B cell (primary cell): ENCODE measurements at places on chromosomes 4 and X.

DNA sequence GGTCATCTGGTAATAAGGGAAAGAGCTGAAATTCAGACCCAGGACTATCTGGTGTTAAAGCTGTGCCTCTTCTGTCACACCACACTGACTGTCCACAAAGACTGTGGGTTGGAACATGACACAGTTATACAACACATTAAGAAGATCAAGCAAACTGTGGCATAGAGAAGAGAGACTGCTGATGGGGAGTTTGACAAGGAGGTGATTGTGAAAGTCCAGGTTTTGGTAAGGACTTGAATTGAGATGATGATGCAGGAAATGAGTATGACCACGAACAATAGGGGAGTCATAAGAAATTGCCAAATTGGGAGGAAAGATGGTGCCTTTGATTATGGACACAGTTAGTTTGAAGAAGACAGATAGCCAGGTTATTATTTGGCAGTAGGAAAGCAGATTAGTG lies 163.4 kb downstream of the PDGFRA start:
- no peak for DNase-seq

DNA sequence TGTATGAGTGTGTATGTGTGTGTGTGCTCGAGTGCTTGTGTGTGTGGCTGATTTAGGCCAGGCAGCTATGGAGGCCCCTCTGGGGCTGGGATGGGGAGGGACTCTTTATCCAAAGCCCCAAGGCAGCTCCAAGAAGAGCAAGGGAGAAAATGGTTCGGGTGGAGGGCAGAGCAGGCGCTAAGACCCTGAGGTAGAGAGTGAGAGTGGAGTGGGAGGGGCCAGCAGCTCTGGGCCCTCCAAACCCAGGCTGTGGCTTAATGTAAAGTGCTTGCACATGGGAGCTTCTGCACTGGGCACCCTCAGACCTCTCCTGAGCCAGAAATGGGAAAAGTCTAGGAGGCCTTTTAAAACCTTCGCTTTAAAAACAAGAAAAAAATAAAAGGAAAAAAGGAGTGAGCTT lies 233.5 kb upstream of the PSAPL1 start:
- DNase-seq, result no peak

GRCh38 chr4:24260923-24261564 lies 323.3 kb downstream of the DHX15 start:
- DNase-seq, result no peak

- DNase-seq, result no peak
Measured at GRCh38 chrX:29422034-29422433, 793.3 kb upstream of the MAGEB2 start.

- DNase-seq, result no peak
Measured at GRCh38 chr4:10461850-10462400, 4.7 kb upstream of the ZNF518B start.

DNA sequence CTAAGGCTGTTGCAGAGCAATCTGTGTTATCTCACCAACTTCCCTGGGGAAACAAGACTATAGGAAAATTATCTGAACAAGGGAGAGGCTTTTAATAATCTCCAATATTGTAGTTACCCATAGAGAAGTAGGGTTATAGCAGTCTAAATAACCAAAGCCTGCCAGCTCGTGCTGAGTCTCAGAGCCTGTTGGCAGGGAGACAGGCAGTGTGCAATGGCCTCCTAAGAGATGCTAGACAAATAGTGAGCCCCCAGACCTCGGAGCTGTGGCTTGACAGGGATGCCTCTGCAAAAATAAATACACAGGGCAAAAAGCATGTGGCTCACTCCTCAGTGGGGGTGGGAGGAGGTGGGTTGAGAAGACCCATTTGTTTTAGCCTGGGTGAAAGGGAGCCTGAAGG lies 76.7 kb downstream of the DGKK start:
- DNase-seq, result no peak

GRCh38 chrX:137565921-137566745 lies at the start of gene ZIC3:
TSS of gene ZIC3 (plus strand) at chrX:137566127. CDS start at chrX:137566692, 565 bp downstream.
- no peak for DNase-seq

DNA sequence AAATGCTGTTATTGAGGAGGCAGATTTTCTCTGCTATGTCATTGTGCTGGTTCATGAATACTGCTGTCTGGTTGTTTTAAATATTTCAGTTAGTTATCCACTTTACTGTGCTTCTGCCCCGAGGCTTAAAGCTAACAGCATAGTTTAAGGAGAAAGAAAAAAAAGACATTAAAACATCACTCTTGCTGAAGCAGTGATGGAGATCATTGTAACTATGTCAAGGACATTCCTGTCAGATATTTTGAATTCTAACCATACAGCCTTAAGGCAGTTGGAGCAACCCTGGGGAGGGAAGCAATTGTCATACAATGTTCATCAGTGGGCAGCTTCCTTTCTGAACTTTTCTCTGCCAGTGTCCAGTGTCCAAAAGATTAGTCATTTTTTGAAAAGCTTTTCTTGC lies 199.0 kb upstream of the DDX53 start:
- DNase-seq, result no peak

GRCh38 chr4:10575414-10575813 lies 109.2 kb downstream of the CLNK start:
- no peak for DNase-seq

GRCh38 chrX:13759152-13759718 lies 24.7 kb downstream of the OFD1 start:
- peak; percentile 72 for DNase-seq

GRCh38 chrX:105701310-105702052 lies 120.9 kb upstream of the NRK start:
- no peak for DNase-seq

DNA sequence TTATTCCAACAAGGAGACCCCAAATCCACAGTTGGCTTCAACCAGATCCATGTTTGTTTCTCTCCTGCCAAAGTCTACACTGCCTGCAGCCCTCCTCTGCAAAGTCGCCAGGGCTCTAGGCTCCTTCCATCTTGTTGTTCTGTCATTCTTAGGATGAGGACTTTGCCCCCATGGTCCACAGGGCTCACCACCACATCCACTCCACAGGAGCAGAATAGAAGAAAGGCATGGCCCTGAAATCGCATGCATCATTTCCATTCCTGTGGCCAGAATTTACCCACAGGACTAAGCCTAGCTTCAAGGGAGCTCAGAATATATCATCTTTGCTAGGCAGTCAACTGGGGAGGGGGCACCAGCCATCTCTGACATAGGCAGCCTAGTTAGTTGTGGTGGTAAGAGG lies 254.7 kb downstream of the FBXW7 start:
- DNase-seq, result no peak

DNA sequence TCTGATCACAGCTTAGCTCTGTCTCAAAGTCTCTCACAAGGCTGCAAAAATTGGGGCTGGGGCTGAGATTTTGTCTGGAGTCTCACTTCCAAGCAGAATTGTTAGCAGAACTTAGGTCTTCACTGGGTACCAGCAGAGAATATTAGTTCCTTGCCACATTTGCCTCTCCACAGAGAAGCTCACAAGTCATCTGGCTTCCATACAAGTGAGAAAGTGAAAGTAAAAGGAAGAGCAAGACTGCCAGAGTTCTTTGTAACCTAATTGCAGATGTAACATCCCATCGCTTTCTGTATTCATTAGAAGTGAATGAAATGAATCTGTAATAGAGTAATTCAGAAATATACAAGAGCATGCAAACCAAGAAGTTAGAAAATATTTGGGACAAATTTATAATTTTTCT lies 624.1 kb upstream of the GNPDA2 start:
- no peak for DNase-seq

DNA sequence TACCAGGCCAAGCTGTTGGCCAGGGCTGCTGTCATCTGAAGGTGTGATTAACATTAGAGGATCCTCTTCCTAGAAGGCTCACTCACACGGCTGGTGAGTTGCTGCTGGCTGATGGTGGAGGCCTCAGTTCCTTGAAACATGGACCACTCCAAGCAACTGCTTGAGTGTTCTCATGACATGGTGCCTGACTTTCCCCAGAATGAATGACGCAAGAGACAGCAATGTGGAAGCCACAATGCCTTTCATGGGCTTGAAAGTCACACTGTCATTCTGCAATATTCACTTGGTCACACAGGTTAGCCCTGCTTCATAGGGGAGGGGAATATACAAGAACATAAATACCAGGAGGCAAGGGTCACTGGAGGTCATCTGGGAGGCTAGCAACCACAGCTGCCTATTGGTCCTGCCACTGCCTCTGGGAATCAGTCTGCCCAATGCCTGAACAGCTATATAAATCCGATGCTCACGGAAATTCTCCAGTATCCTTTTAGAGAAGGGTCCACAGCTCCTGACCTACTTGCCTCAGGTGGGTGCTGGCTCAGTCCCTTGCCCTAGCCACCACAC lies 97.1 kb upstream of the MAML3 start:
- no peak for DNase-seq

DNA sequence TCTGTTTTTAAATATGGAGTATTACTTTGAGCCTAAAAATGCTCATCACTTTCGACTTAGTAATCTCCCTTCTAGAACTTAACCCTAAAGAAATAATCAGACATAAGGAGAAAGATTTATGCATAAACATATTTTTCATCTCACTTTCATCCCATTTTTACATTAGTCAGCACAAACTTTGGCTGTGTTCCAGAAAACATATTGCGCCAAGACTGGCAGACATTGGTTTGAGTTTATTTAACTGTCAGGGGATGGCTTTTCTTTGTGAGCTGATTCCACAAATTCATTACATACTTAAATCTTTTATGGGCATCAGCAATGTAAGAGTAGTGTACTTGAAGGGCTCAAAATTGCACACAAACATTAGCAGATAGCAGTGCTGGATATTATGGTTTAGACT lies 23.7 kb downstream of the MAOA start:
- DNase-seq, result no peak

GRCh38 chrX:132704769-132705168 lies 215.9 kb upstream of the MBNL3 start:
- no peak for DNase-seq

DNA sequence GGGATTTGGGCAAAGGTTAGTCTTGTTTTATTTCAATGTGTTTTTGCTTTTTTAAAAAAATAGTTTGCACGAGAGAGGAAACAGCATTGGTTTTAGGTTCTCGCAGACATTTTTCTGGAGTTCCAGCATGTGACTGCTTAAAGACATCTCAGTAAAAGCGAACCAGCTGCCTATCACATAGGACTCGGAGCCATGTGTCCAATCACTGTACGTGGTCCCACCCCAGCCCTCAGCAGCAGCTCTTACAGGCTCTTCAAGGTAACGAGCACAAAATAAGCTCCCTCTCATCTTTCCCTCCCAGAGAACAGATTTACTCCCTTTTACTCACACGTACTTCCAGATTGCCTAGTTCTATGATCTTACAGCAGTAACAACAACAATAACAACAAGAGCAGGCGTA lies 68.7 kb downstream of the MCF2 start:
- no peak for DNase-seq

DNA sequence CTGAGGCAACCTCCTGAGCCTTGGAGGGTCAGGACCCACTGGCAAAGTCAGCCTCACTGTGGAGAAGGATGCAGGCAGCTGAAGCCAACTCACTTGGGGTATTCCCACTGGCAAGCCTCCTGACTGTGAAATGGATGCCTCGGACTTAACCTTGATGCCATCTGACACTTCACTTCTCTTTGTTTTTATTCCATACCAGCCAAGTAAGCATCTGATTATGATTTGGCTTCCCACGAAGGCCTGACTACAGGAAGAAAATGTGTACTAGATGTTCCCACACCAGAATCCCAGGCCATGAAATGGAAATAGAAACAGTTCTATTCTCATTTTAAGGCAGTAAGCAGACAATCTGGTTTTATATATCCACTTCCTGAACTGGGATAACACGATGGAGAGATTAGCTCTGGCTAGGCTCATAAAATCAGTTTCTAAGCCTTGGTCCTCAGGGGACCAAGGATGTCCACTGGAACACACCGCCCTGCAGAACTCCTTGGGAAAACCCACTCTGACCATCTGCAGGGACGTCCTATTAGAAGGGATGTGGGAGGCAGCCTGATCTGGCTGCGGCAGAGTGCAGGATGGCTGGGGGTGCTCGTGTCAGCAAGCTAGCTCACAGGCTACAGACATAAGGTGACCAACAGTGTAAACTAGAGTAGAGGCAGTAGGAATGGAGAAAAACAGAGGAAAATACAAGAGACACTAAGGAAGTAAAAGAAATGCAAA lies 89.3 kb downstream of the TSPAN5 start:
- no peak for DNase-seq

DNA sequence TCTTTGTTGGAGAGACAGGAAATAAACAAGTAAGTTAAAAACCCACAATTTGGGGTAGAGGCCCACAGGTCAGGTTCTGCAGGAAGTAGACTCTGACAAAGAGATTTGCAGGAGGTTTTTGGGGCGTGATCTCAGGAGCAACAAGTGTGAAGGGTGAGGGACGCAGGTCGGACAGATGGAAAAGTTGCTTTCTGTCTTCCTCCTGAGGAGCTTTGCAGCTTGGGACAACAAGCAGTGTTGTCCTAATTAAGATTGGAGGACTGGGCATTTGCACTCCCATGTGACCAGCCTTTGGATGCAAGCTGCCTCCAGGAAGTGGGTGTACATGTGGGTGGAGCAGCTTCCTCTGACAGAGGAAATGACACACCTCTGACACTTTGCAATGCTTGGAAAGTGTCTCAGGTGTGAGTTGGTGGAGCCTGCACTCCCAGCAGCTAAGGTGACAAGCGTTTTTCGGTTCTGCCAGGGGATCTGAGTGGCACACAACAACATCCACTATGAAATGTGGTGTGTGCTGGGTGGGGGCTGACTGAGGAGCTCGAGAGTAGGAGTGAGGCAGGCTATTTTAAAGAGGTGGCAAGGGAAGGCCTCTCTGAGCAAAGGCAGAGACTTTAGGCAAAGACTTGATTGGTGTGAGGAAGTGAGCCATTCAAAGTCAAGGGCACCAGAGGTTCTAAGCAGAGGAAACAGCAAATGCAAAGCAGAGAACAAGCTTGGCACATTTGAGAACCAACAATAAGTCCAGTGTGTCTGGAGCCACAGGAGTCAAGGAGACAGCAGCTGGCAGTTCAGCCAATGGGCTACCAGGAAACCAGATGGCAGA lies 339.8 kb upstream of the GATB start:
- DNase-seq, result peak; percentile 36

DNA sequence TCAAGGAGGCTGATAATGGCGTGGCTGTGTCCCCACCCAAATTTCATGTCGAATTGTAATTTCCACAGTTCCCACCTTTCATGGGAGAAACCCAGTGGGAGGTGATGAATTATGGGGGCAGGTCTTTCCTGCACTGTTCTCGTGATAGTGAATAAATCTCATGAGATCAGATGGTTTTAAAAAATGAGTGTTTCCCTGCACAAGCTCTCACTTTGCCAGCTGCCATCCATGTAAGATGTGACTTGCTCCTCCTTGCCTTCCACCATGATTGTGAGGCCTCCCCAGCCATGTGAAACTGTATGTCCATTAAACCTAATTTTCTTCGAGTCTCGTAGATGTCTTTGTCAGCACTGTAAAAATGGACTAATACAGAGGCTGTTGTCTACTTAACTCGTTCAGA lies 488.3 kb downstream of the SPRY1 start:
- DNase-seq, result no peak
